Foreskin fibroblast (primary cell): ENCODE measurements at places on chromosomes 3 and 15.

DNA sequence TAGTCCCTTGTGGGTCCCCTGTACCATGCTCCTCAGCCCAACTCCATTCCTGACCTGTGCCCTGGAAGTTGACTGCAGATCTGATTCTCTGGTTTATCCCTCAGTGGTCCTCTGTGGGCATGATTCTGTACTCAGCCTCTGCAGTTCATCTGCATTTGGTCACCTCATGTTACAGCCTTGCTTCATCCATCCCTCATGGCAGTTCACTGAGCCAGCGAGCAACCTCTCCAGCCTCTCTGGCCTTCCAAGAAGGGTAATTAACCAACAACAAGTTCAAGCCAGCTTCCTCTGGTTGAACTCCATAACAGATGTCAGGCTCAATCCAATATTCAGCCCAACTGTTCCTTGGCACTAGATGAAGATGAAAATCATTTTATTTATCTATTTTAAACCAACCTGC, 509.5 kb downstream of the NTRK3 start:
- DNase-seq, result no peak

DNA sequence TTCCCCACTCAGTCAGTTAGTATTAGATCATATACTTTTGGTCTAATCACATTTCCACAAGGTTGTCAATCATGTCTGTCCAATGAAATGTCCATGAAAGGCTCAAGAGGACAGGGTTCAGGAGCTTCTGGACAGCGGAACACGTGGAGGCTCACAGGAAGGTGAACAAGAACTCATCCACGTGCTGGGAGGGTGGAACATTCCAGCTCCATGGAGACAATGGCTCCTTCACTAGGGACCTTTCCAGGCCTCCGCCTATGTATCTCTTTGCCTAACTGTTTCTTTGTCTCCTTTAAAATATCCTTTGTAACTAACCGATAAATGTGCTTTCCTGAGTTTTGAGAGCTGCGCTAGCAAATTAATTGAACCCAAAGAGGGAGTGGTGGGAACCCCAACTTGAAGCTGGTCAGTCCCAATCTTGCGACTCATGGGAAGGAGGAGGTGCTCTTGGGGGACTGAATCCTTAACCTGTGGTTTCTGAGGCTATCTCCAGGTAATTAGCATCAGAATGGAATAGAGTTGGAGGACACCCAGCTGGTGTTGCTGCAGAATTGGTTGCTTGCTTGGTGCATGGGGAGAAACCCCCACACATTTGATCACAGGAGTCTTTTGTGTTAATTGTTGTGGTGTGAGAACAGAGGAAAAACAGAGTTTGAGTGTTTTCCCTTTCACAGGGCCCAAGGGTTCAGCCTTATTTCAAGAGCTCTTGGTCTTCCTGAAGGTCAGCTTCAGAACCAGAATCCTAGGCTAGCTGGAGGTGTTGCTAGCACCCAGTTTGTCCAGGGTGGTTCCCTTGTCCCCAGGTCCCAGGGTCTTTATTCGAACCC, 3.0 kb upstream of the TKT start:
- DNase-seq, result no peak

DNA sequence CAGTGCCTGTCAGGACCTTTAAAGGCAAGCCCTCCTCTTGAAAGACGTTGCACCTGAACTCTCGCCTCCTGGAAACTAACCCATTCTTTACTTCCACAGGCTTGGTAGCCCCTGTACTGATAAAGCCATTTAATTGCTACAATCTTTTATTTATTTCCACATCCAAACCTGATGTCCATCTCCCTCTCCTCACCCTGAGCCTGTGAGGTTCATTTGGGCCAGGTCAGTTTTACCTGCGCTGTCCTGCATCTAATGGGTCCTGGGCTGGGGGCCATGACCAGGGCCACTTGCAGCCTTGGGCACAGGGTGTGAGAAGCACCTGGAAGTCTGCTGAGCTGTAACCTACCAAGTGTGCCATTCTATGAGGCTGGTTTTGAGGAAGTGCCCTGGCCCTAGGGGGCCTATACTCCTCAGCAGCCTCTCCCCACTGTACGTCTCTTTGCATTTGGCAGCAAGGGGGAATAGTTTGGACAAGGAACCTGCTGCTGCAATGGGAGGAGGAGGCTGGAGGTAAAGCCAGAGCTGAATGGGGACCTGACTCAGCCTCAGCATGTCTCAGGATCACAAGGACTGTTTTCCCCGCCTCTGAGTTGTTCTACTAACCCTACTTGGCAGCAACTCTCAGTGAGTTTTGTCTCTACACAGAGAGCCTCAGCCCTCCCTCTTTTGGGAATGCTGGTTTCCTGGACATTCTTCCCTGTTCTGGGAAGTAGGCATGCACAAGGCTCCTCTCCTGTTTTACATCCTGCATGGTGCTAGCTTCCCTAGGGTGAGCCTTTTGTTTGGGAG, 53.8 kb downstream of the WDR76 start:
- DNase-seq, result peak; percentile 57

GRCh38 chr3:71219744-71220638, 363.5 kb downstream of the FOXP1 start:
- DNase-seq, result no peak

DNA sequence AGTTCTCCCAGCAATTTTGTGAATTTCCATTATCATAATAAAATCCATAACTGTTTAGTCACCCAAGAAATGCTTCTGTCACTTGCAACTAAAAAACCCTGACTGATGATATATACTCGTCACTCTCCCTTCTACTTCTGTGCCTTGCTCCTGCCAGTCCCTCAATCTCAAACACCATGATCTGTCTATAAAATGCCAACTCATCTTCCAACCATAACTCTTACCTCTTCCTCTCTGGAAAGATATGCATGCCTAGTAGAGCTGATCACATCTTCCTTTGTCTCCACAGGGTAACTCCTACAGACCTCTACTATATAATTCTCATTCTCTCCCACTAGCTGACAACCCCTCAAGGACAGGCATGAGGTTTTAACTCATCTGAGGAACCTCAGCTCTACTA, 5.2 kb upstream of the VEPH1 start:
- DNase-seq, result no peak

DNA sequence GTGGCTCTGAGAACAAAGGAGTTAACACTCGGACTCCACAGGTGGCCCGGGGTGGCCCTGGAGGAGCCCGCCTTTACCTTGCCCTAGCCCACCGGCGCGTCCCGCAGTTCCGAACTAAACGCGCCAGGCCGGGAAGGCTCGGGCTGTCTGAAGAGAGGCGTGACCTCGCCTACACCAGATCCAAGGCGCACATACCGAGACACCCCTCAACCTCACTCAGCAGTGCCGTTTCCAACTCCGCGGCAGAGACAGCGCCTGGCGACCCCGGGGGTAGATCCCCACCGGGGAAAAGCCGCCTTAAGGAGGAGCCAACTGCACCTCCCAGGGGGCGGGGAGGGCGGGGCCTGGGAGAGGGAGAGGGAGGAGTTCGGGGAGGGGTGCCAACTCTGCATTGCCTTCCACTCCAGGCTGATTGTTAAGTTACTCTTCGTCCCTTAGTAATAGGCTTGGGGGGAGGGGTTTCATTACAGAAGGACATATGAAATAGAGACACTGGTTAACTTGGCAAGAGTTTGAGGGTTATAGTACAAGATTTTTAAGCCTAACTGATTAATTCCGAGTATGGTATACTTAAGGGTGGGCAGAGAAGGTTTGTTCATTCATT, at the start of gene DLG1:
TSS of gene DLG1 (minus strand) at position 272 of the 604 bp plus-strand sequence. CDS start 1,408 bp downstream, outside the sequence.
- peak; percentile 90 for DNase-seq

DNA sequence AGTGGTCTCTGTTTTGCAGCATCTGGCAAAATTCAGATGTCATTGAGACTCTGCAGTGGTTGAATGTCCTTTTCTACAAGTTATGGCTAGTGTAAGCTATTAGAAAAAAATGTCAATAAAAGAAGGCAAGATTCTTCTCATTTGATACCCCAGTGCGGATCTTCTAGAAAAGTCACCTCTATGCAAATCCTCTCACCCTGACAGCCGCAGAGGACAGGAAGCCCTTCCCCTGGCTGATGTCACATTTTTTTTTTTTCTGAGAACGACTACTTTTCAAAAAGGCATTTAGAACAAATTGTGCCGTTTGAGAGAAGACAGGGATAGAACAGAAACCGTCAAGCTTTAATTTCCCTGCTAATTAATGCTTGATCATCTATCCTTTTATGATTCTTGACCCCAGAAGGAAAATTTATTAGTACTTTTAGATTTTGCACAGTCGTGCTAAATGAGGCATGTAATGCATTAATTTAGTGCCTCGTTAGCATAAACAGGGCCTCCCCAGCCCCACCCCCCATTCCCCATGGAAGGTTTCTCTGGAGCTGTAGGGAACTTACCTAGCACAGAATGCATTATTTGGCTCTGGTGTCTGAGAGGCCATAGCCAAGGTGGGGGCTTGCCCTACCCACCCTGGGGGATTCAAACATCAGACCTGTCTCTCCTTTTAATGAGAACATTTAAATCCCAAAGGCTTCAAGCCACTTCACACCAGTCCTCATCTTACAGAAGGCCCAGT, 183.8 kb downstream of the OPA1 start:
- no peak for DNase-seq
